ENCODE measurements at places on chromosomes 16 and 17.

DNA sequence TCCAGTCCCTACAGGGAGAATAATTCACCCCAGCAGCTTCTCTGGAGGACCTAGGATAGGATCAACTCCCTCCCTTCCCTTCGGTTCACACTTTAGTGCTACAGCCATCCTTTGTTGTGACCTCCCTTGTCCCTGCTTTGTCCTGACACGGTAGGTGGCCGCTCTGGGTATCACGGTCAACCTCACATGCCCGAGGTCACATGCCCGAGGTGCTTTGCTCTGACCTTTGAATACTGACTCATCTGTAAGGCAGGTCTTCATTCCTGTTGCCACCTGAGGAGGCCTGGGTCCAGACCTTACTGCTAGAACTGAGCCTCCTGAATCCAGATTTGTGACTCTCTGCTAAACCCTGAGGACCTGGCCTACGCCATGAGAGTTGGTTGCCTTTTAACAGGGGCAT lies 19.7 kb downstream of the ALKBH5 start:
- H3K4me3 ChIP-seq = no peak overlapping the region
- H3K27me3 ChIP-seq = no peaks in the 10 kb centered on the region
- H3K4me1 ChIP-seq = peaks cover 28% of the 10 kb centered on the region

DNA sequence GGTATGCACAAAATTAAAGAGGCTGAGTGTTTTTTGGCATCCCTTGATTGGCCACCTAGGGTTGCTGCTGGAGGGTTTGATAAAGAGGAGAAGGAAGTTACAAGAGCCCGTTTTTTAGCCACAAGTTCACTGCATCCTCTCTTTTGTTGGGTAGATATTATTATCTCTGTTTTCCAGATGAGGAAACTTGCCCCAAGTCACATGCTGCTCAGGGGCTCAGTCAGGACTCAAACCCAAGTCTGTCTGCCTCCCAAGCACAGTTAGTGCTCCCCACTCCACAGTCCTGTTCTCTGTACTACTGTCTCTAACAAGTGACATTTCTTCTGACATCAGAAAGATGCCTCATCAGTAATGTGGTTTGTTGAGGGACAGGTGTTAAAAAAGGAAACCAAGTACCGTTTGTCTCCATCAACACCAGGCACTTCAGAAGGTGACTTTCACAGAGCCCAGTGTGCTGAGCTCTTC lies 1.4 kb downstream of the NT5M start:
- no peaks in the 10 kb centered on the region for H3K4me1 ChIP-seq
- DNase-seq = no peak
- no peaks in the 10 kb centered on the region for H3K36me3 ChIP-seq
- H3K27me3 ChIP-seq = no peaks in the 10 kb centered on the region

DNA sequence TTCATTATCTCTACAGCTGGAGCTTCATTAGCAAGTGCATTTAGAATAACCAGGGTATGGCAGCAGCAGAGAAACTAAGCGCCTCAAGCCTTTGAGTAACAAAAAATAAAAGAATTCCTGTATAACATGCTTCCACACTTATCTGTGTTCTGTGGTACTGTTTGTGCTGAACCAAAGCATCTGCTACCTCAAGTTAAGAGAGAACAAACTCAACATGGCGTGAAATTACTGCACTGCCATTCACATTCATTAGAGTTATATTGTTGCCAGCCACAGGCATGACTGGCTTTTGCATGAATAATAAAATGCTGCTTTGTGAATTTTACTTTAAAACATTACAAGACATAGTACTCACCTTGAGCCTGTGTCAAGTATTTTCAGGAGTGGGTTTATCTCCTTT lies 76.6 kb downstream of the NLK start:
- no peak overlapping the region for H3K4me3 ChIP-seq
- H3K36me3 ChIP-seq = no peaks in the 10 kb centered on the region
- no peak overlapping the region for H3K27ac ChIP-seq
- H3K4me1 ChIP-seq = peaks cover 7% of the 10 kb centered on the region
- DNase-seq = no peak

DNA sequence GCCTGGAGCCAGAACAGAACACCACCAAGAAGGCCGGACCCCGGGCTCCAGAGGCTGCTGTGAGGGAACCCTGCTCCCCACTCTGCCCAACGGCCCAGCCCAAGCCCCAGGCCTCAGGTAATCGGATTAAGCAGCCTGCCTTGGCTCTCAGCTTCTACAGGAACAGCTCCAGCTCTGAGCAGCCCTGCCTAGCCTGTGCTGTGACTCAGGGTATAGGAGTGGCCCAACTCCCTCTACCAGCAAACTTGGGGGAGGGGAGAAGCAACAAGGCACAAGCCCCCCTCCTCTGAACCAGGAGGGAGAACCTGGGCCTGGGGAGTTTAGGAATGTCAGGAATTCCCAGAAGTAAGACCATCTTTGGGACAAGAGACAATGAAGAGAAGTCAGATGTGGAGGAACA lies 849 bp upstream of the SOX15 start:
- H3K36me3 ChIP-seq = peaks cover 47% of the 10 kb centered on the region
- peaks cover 22% of the 10 kb centered on the region for H3K4me1 ChIP-seq
- H3K4me3 ChIP-seq = no peak overlapping the region
- no peak for DNase-seq

DNA sequence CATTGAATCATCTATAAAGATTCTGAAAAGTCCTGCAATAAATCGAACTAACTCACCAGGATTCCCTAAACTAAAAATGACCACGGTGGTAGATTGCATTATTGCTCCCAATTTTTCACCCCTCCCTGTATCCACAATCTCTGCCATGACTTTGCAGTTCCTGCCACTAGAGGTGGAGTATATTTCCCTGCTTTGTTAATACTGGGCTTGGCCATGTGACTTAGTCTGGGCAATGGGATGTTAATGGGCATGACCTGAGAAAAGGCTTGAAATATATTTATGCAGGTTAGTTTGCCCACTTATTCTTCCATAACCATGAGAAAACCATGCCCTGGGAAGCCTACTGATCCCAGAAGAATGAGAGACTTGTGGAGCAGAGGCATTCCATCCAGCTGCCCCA lies 59.1 kb downstream of the NOG start:
- H3K27ac ChIP-seq = no peak overlapping the region
- no peaks in the 10 kb centered on the region for H3K27me3 ChIP-seq
- DNase-seq = no peak
- no peaks in the 10 kb centered on the region for H3K4me1 ChIP-seq
- no peaks in the 10 kb centered on the region for H3K36me3 ChIP-seq
- H3K4me3 ChIP-seq = no peak overlapping the region

GRCh38 chr17:41418116-41418860 lies 6.1 kb downstream of the KRT37 start:
- H3K4me1 ChIP-seq = peaks cover 13% of the 10 kb centered on the region
- H3K36me3 ChIP-seq = no peaks in the 10 kb centered on the region
- H3K27me3 ChIP-seq = no peaks in the 10 kb centered on the region
- H3K4me3 ChIP-seq = no peak overlapping the region

DNA sequence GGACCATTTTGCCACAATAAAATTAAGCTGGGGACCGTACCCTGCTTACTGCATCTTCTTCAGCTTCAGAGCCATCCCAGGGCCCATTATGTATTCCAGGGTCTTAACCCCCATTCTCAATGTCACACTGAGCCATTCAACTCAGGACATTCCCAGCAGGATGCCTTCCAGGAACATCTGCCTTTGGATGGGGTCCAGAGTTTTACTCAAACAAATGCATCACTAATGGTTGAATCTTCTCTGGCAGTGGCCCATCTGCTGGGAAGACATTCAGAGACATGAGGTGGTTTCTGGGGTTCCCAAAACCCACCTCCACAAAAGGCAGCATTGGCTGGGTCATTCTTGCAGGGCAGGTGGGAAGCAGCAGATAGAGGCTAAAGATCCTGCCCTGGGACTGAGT lies 3.4 kb upstream of the SEC14L5 start:
- no peaks in the 10 kb centered on the region for H3K27me3 ChIP-seq
- DNase-seq = no peak
- H3K4me3 ChIP-seq = no peak overlapping the region

DNA sequence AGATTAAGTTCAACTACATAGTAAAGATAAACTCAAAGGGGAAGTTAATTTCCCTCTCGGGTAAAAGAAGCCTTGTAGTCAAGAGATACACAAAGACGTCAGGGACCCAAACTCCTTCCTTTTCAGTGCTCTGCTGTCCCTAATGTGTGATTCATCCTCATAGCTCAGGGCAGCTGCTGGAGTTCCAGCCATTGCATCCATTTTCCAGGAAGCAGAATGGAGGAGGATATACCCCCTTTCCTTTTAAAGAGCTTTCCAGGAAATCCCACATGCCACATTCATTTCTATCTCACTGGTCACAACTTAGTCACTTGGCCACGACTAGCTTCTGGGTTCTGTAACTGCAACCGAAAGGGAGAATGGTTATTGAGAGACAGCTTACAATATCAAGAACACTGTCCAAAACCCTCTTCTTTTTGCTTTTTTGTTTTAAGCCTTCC lies 95.3 kb downstream of the SOCS1 start:
- no peak overlapping the region for H3K4me3 ChIP-seq
- H3K36me3 ChIP-seq = no peaks in the 10 kb centered on the region
- peak overlapping the region; percentile 77 for H3K27ac ChIP-seq
- H3K27me3 ChIP-seq = no peaks in the 10 kb centered on the region

GRCh38 chr16:3665508-3665907 lies 11.0 kb downstream of the DNASE1 start:
- no peaks in the 10 kb centered on the region for H3K4me1 ChIP-seq
- H3K27ac ChIP-seq = no peak overlapping the region
- no peak overlapping the region for H3K4me3 ChIP-seq
- DNase-seq = no peak

GRCh38 chr17:35548208-35548810 lies 10.8 kb upstream of the SLFN12L start:
- H3K36me3 ChIP-seq = no peaks in the 10 kb centered on the region
- no peak for DNase-seq
- no peak overlapping the region for H3K4me3 ChIP-seq
- H3K27me3 ChIP-seq = no peaks in the 10 kb centered on the region

All from sigmoid colon (tissue), 7 donors.